ENCODE measurements at places on chromosomes 7 and 10.

DNA sequence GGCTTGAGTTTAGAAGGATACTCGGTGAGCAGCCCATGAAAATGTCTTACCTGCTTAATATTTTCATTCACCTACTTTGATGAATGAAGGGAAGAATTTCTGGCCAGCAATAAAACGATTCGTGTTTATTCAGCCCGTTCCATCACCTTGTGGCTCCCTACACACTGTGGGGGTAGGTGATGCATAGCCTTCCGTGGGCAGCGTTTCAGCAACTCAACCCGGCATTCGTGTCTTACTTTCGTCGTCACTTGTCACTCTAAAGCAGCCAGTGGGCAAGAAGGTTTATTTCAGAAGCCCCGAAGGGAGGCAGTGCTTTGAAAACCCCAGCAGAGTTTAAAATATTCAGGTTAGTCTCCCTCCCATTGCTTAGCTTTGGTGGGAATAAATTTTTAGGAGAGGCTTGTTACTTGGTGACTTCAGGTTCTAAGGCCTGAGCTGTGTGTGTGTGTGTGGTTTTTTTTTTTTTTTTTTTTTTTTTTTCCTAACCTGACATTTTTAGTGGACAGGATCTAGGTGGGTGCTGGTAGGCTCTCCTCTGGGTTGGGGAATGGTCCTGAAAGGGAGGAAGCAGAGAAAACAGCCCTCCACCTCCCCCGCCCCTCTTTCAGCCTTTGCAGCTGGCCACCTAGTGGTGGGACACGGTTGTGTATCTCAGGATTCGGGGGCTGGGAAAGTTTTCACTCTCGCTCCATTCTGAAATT is 1.8 kb downstream of the GRK5 start:
- DNase-seq = peak; percentile 62

DNA sequence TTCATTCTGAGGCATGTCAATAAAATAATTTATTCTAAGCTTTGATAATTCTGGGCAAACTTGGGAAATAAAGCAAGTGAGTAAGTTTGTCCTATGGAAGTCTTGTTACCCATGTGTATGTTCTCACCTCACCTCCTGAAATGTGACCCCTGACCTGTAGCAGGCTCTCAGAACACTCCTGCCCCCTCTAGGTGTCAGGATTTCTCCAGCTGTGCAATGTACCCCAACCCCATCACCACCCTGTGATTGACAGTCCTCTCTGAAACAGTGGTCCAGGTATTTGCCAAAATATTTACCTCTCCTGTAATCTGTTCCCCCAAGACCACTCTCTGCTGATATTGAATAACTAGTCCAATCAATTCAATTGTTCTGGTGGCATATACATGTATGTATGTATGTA is 122.6 kb upstream of the PTER start:
- DNase-seq = no peak

- no peak for DNase-seq
Measured at GRCh38 chr10:123577921-123578461, 88.2 kb upstream of the GPR26 start.

DNA sequence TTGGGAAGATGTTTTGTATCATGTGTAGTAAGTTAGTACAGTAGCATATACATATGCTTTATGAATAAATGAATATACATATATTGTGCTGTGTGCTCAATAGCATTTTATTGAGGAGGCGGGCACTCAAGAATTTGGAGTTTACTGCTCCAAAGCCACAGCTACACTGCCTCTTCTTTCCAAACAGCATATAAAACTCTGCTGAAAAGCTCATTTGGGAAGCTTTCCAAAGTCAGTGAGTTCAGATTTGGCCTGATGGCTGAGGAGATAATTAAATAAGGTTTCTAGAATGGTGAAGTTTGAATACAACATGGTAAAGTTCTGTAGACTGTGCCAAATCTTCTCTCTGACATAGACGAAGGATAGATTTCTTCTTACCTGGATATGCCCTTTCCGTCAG is 29.8 kb downstream of the CDK1 start:
- no peak for DNase-seq

DNA sequence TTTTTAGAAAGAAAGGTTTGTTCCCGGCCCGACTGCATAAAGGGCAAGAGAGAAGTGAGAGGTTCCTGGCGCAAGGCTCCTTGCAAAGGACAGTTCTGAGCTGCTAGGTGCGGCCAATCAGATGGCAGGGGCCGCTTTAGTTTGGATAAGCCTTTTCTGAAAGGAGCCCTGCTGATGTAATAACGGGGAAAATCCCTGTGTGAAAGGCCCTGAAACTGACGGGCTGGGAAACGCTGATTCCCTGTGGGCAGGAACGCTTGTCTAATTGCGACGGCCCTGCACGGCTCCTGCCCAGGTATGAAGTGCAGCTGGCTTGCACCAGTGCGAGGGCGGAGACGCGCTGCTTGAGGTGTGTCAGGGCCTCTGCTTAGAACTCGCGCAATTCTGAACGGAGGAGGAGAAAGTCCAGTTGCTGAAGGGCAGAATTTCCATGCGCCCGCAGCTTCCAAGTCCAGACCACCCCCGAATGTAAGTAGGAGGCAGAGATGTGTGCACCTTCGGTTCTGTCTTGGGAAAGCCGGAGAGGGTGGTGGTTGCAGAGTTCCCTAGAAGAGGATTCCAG is 30.5 kb downstream of the TACC2 start:
- no peak for DNase-seq

DNA sequence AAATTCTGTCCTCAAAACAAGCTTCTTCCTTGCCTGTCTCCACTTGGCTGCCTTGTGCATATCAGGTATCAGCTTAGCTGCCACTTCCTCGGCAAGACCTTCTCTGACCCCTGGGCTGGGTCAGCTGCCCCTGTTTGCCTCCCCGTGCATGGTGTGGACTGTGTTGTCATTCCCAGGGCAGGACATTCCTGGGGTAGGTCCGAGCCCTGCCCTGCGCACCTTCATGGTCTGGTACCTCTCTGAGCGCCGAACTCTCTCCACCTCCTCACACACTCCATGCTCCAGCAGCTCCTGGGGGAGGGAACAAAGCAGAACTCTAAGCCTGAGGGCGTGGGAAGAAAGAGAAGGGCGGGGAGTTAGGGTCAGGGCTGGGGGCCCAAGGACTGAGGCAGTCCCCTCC is 3.8 kb downstream of the POLM start:
- no peak for DNase-seq

- no peak for DNase-seq
Measured at GRCh38 chr10:123270221-123270620, 116.0 kb downstream of the BUB3 start.

DNA sequence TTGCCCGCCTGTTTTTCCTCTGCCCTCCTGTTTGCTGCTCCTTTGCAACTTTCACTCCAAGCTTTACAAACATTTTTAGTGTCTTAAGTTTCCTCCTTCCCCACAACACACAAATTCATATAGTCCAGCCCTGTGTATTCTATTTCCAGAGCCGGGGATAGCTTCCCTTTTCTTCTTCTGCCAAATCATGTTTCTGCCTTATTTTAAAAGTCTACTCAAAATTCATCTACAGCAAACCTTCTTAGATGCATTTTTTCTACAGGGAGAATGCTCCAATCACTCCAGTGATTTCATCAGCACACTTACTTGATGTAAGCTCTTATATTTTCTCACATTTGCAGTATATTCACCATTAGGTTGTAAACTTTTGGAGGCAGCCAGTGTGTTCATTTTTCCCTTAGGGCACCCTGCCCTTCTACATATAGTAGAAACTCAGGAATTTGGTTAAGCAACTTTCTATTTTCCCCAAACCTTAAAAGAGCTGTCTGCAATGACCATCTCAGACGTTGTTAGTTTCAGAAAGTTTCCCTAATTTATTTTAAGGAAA is 12.4 kb upstream of the ACTA2 start:
- DNase-seq = no peak

DNA sequence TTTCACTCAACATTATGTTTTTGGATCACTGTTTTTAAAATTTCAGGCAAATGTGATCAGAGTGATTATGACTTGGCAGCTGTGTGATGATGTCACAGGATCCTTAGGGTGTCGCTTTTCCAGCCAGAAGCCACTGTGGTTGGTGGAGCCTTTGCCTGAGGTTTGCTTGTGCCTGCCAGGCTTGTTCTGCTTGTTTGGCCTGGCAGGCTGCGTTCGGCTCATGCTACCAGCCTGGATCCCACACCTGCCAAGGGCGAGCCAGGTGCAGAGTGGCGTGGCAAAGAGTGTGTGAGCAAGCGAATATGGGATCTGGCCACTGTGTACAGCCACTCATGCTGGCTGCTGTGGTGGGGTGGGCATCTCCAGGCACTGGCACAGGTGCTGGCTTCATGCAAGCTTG is 55.7 kb downstream of the ADK start:
- DNase-seq = no peak

GRCh38 chr10:6643962-6644361 is 63.9 kb upstream of the PRKCQ start:
- peak; percentile 11 for DNase-seq

- DNase-seq = peak; percentile 40
Measured at GRCh38 chr7:105521027-105521716, 899 bp downstream of the PUS7 start.

- no peak for DNase-seq
Measured at GRCh38 chr7:4806983-4807597, 31.7 kb downstream of the AP5Z1 start.

DNA sequence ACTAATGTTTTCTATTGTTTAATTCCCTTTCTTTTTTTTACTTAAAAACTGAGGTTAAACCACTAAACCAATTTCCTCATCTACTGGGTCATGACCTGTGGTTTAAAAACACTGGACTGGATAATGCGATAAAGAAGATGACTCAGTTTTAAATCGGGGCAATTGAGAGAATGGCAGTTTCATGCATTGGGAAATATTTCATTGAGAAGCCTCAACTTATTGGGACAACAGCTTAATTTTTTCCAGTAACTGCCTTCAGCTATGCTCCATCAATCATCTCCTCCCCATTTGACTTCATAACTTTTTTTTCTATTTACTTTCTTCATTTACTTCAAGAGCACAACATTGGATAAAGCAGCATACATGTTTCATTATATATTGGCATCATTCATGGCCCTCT is 61.8 kb upstream of the MET start:
- no peak for DNase-seq

GRCh38 chr7:48901966-48902365 is 22.4 kb upstream of the CDC14C start:
- no peak for DNase-seq
